ENCODE measurements at places on chromosomes 5 and 9.

DNA sequence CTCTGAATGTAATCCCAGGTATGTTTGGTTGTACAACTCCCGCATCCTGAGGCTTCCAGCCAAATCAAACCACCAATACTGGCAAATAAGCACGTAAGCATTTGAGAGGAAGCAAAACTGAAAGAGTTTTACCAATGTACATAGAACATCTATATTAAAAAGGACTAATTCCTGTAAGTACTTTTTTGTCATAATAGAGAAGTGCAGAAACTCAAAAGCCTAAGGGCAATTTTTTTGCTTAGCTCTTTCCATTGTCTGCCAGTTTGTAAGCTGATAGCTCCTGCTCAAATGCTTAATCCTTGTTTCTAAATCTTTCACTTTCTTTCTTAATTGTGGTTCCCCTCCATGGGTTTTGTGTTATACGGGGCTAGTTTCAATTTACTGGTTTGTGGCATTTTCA lies 1151.8 kb downstream of the CDH12 start:
- peak; percentile 19 for DNase-seq

GRCh38 chr5:53358794-53359193 lies 121.6 kb upstream of the FST start:
- no peak for DNase-seq

GRCh38 chr9:23771746-23772384 lies 54.2 kb downstream of the ELAVL2 start:
- DNase-seq = peak; percentile 49

DNA sequence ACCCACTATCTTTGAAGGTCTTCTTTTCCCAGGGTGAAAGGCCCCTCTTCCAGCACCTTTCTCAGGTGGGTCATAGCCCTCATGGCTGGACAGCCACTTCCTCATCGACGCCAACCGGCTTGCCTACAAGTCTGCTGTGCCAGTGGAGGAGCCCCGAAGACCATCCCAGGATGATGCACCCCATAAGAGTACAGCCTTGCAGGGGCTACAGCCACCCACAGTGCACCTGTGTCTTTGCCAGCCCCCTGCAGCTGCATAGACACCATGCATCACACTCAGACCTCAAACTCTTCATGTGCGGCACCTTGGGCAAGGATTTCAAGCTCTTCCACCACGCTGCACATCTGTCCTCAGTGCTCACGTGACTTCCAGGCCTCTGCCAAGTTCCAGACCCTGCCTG lies 173.4 kb downstream of the SLF1 start:
- no peak for DNase-seq

GRCh38 chr9:108162664-108163063 lies 673.1 kb upstream of the KLF4 start:
- DNase-seq = peak; percentile 94

DNA sequence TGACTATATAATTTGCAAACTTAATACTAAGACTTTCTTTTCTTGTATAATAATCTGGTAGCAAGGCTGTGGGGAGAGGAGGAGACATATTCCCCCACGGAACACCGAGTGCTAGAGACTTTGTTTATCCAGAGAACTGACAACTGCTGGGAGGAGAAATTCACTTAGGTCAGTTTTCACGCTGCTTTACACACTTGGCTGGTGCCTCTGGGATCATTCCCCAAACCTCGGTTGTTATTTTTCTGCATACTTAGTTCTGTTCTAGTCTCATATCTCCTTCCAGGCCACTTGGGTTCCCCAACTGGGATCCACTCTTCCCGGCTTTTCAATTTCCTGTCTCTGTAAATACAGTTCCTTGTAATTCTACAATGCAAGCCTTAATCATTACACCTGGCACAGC lies 238.2 kb upstream of the ADAMTS16 start:
- DNase-seq = no peak

GRCh38 chr5:10591159-10591558 lies 27.3 kb downstream of the ANKRD33B start:
- no peak for DNase-seq

DNA sequence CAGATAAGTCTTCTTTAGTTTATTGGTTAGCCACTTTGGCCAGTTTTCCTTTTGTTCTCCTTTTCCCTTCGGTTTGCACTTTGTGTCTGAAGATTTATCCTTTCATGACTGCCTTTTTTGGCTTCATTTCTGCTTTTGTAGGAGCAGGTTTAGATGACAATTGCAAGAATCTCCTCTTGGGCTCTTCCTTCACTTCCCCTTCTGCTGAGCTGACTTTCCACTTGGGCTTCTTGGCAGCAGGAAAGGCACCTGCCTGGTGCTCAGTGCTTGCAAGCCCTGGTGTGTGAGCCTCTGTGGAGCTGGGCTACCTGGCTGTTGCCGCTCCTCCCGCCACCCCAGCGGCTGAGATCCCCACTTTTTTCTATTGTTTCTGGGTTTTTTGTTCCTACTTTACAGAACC lies 7.3 kb downstream of the CCDC112 start:
- DNase-seq = no peak

DNA sequence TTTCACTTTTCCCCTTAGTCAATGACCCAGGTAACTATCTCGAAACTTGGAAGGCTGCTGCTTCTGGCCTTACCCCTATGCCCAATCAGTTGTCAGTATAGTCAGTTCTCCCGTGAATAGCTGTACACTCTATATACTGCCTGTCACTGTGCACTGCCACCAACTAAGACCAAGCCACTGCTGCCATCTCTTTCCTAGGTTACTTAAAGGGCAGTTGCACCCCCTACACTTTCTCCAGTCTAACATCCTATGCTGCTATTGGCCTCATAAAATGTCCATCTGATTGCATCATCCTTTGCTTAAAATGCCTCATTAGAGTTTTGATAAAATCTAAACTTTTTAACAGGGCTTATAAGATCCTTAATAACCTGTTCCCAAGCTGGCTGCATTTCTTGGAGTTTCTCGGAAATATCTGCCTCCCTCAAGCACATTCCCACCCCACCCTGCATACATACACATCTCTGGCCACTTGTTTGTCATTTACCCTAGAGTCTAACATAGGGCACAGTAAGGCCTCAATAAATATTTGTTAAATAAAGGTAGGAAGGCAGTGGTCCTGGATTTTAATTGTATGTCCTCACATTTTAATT lies 32.8 kb upstream of the TNFAIP8 start:
- peak; percentile 19 for DNase-seq

- DNase-seq = peak; percentile 93
These were observed 521.2 kb downstream of the IRX1 start for GRCh38 chr5:4116834-4117233.

DNA sequence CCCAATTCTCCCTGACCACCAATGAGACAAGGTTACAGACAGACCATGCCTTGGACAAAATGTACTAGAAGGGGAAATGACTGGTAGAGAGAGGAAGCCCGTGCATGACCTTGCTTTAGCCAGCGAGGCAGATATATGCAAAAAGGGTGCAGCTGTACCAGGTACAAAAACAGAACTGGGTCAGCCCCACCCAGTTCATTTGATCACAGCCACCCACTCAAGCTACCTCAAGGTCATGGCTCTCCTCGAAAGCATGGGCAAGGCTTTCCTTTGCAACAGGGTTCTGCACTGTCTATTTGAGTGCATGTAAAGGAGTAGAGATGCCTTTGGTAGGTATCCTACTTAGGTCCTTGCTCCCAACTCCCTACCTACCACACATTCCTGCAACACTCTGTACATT lies 33.3 kb downstream of the TLE1 start:
- no peak for DNase-seq

DNA sequence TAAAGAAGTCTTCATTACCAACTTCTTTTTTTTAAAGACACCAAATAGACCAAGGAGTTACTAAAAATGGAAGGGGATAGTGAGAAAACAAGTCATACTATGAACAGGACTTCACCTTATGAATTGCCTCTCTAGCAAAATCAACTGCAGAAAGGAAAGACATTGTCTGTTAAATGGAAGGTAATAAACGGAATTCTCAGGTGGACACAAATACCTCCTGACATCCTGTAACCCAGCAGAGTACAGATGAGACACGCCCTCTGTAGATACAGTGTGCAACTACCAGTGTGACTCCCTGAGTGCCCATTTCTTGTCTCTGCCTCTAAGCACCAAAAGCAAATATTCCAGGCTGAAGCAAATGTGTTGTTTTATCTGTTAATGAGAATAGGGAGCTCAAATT lies 12.2 kb upstream of the PLPP1 start:
- no peak for DNase-seq

GRCh38 chr5:107430071-107430625 lies 240.6 kb downstream of the EFNA5 start:
- DNase-seq = no peak

- peak; percentile 69 for DNase-seq
These were observed 530.2 kb upstream of the FAM174A start for GRCh38 chr5:100004969-100005368.

- peak; percentile 5 for DNase-seq
These were observed 162.2 kb downstream of the HSD17B3 start for GRCh38 chr9:96139592-96140295.

DNA sequence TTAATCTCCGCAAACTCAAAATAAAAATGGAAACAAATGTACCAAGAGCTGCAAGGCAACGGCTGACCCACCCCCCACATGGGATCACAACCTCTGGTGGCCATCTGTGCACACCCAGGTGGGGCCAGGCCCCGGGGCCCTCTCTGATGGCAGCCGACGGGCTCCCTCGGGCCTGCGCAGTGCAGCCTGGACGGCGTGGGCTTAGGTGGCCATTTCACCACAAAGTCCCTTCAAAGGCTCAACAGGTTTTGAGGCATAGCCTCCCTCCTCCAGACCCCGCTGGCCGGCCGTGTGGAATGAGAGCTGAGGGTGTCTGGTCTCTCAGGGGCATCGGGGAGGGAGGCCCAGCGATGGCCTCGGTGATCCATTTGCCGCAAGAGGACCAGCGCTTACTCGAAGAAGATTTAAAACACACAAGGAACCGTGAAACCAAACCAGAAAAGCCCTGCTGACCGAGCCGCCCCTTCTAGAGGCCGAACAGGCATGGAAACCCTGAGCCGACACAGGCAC lies 42.7 kb upstream of the CEP72 start:
- no peak for DNase-seq

GRCh38 chr5:369151-369868 lies 47.8 kb downstream of the AHRR start:
- DNase-seq = no peak

GRCh38 chr5:172766287-172767108 lies 4.5 kb downstream of the DUSP1 start:
- peak; percentile 79 for DNase-seq

DNA sequence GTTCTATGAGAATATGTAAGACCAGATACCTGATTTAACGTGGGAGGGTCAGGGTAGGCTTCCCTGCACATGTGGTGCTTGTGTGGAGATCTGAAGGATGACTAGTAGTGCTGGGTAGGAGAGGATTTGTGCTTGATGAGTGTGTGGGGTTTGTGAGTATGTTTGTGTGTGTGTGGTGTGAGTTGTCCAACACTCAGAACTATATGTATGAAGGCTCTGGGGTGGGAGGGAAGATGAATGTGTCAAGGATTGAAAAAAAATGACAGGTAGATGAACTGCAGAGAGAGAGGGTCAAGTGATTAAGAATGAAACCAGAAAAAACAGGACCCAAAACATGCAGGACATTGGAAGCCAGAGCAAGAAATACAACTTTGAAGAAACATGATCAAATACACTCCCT lies 154.6 kb upstream of the NR3C1 start:
- DNase-seq = no peak

DNA sequence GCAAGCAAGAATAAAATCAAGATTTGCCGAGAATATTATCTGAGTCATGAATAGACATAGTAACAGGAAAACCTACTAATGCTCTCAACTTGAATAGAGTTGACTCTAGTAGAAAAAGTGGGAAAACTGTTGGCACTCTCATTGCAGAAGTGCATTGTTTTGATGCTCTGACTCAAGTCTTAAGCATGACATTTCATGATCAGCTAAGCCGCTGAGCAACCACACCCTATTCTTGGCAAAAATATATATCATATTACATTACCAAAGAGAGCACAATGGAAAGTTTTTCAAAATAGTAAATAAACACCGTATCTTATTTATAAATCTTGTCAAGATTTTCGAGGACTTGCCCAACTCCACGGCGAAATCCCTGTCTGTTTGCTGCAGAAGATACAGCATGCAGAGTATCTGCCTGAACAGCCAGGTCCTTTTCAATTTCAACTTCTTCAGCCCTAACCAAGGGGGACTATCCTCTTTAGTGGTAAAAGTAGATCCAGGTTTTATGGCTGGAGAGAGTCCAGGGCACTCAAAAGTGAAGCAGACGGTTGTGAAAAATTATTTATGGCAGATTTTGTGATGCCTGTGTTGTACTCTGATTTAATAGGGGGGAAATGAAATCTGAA lies 13.9 kb upstream of the ADAMTSL1 start:
- peak; percentile 92 for DNase-seq

DNA sequence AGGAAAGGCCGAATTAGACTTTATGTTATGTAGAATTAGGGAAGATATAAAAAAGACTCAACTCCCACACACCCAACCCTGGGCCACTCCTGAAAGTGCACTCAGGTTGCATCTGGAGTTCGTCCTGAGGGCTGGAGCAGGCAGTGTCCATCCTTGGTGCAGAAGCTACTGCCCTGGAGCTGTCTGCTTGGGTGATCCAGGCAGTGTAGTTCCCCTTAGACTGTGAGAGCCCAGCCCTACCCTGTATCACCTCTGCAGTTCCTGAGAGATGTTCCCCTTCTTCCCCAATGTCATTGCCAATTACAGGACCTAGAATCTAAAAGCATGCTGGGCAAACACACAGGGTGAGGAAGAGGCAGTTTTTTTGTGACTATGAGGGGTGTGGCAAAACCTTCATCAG lies 368.3 kb upstream of the ST8SIA4 start:
- DNase-seq = no peak

GRCh38 chr9:123287639-123288038 lies 19.3 kb upstream of the STRBP start:
- DNase-seq = no peak

DNA sequence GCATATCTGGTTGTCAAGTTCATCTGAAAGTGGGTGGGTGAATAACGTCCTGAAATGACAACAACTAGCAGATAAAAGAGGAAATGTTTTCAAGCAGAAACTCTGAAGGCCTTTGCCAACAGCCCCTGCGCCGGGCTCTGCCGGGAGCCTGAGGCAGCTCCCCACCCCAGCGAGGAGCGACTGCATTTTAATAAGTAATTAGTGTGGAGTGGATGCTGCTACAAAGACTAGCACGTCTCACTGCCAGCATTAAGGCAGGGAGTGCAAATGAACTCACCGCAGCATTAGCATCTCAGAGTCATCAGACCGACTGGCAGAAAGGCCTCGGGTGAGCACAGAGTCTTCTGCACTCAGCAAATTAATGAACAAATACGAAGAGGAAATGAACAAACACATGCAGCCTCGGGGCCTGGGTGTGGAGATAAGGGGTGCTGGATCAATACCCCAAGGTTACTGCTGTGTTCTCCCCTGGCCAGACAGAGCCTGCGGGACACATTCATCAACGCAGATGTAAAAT lies 63.8 kb downstream of the VAV2 start:
- no peak for DNase-seq

- DNase-seq = no peak
These were observed 2.9 kb upstream of the CSF2 start for GRCh38 chr5:132070460-132071337.

DNA sequence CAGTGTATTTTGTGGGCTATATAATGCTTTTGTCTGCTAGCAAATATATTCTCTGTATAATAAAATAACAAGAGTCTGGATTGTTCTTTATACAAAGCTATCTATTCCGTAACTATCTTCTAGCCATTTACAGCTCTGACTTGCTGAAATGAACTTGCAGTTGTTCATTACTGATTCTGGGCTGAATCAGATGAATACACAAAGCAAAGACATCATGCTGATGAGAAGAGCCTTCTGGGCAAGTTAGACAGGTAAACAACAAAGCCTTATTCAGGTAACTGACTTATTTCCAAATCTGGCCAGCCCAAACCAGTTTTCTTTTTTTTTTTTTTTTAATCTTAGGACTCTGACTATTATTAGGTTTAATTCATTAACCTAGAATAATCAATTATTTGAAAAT lies 255.5 kb downstream of the KIAA0825 start:
- DNase-seq = peak; percentile 65

- peak; percentile 62 for DNase-seq
These were observed 981 bp downstream of the TCOF1 start for GRCh38 chr5:150358261-150359095.

Data from mammary epithelial cell (primary cell).